ENCODE measurements at places on chromosomes 13 and 19. TPM values are rescaled to one million over a fixed set of nuclear protein-coding genes. Genes with fewer than 3 reads are reported as not detected.

DNA sequence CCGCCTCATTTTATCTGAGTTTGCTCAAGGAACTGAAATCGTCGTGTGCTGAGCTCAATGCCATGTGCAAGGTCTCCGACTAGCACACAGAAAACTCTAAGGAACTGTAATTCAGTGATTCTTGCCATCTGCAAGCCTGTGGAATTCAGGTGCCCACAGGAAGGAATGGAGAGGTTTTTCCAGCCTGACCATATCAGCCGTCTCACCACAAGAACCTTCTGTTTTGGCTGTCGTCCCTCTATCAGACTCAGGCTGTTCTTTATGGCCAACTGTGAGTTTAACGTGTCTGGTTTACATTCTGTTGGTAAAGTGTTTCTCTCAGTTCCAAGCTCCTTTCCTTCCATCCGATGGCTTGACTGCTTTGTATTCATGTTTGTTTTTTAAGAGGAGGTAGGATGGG is 293.5 kb downstream of the SPRY2 start:
- no peak for DNase-seq
- no peak overlapping the region for H3K4me3 ChIP-seq
- H3K27me3 ChIP-seq, result peaks cover 8% of the 10 kb centered on the region

DNA sequence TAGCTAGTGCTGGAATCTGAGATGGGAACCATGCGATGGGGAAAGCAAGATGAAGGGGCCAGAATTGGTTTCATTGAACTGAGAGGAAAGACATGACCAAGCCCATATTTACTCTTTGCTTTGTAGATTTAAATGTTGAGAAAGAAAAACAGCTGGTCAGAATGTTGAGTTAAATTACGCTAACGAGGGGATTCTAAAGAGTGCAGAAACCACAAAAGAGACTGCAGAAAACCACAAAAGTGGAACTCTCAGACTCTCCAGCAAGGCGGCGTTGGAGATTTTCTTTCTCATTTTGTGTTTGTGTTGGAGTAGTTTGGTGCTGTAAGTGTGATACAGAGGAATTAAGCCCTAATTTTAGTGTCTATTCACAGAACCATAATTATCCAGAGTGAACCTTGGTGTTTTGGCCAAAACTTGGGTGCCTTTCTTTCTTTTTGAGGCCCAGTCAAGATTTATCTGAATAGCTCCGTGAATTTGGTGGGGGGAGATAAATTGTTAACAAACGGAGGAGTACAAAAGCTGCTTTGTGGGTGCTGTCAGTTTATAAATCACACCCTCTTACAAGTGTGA is 26.3 kb downstream of the SAE1 start:
- peaks cover 23% of the 10 kb centered on the region for H3K4me1 ChIP-seq
- H3K27ac ChIP-seq, result peak overlapping the region; percentile 65
- DNase-seq, result peak; percentile 9
- H3K36me3 ChIP-seq, result peaks cover 7% of the 10 kb centered on the region
- H3K27me3 ChIP-seq, result no peaks in the 10 kb centered on the region
- peak overlapping the region; percentile 49 for H3K4me3 ChIP-seq

- H3K4me1 ChIP-seq, result no peaks in the 10 kb centered on the region
- H3K27ac ChIP-seq, result no peak overlapping the region
- no peaks in the 10 kb centered on the region for H3K36me3 ChIP-seq
- no peaks in the 10 kb centered on the region for H3K27me3 ChIP-seq
- no peak overlapping the region for H3K4me3 ChIP-seq
Measured at GRCh38 chr13:105957769-105958438, 577.6 kb downstream of the EFNB2 start.

DNA sequence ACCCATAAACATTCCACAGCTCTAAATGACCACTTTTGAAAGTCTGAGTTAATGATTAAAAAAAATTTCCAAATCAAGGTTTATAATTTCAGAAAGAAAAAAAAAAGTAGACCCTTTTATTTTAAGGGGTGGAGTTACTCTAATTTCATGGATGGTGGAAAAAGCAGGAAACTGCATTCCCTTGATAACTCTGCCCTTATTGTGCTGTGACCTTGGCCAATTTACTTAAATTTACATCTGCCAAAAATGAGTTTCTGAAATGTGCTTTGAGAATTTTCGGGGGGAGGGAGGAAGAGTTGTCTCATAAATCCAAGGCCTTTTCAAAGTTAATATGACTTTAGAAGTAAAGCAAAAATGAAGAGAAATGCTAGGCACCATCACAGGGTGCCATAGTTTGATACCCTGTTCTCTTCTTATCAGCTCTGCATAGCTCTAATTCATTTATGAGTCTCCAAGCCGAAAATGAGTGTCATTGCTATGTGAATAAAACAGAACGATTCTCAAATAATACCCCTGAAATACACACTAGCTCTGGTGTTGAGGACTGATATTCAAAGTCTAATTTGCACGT is 367.0 kb downstream of the DACH1 start:
- no peak overlapping the region for H3K4me3 ChIP-seq
- DNase-seq, result no peak
- H3K36me3 ChIP-seq, result no peaks in the 10 kb centered on the region
- H3K27me3 ChIP-seq, result no peaks in the 10 kb centered on the region
- no peak overlapping the region for H3K27ac ChIP-seq

- H3K27me3 ChIP-seq, result peaks cover 41% of the 10 kb centered on the region
- H3K4me3 ChIP-seq, result no peak overlapping the region
- no peaks in the 10 kb centered on the region for H3K4me1 ChIP-seq
Measured at GRCh38 chr13:94674609-94675348, 37.6 kb downstream of the SOX21 start.

DNA sequence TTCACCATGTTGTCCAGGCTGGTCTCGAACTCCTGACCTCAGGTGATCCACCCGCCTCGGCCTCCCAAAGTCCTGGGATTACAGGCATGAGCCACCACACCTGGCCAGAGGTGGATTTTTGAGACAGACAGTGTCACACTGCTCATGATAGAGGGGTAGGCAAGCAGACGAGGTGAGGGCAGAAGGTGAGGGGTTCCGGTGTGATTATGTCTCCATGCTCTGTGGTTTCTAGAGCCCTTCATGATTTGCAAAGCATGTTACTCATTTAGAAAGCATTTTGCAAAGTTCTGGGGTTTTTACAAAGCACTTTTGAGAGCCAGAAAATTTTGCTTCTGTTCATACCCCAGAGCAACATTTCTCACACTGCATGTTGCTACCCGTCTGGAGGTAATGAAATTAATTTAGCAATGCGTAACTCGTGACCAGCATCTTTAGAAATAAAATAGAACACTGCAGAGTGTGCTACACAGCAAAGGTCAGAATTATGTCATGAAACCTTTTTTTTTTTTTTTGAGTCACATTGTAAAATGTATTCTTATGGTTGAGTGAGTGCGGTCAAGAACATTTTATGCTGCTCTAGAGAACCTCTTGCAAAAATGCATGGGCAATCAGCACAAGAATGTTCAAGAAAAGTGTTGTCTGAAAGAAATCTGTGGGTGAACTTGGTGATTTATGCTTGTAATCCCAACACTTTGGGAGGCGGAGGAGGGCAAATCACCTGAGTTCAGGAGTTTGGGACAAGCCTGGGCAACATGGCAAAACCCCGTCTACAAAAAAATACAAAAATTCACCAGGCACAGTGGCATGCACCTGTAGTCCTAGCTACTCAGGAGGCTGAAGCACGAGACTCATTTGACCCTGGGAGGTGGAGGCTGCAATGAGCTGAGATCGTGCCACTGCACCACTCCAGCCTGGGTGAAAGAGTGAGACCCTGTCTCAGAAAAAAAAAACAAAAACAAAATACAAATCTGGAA is 58.0 kb downstream of the MAP4K1 start:
- H3K27me3 ChIP-seq, result peaks cover 52% of the 10 kb centered on the region
- no peak overlapping the region for H3K4me3 ChIP-seq
- H3K4me1 ChIP-seq, result peaks cover 15% of the 10 kb centered on the region
- DNase-seq, result no peak

DNA sequence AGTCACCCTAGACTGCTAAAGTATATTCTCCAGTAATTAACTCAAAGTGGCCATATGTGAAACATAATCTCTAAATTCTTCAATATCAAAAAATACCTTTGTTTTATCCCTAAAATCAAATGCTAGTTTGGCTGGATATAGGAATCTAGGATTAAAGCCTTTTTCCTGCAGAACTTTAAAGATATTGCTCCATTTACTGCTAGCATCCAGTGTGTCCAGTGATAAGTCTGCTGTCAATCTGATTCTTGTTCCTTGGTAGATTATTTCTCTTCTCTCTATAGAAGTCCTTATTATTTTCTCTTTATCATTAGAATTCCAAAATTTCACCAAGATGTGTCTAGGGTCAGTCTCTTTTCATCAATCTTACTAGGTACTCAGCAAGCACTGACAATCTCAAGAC is 384.6 kb downstream of the FGF14 start:
- no peaks in the 10 kb centered on the region for H3K27me3 ChIP-seq
- H3K27ac ChIP-seq, result no peak overlapping the region
- H3K4me3 ChIP-seq, result no peak overlapping the region
- peaks cover 15% of the 10 kb centered on the region for H3K36me3 ChIP-seq
- DNase-seq, result no peak

- no peaks in the 10 kb centered on the region for H3K27me3 ChIP-seq
- H3K4me1 ChIP-seq, result no peaks in the 10 kb centered on the region
Measured at GRCh38 chr13:62305756-62306155, 890.1 kb upstream of the PCDH20 start.

DNA sequence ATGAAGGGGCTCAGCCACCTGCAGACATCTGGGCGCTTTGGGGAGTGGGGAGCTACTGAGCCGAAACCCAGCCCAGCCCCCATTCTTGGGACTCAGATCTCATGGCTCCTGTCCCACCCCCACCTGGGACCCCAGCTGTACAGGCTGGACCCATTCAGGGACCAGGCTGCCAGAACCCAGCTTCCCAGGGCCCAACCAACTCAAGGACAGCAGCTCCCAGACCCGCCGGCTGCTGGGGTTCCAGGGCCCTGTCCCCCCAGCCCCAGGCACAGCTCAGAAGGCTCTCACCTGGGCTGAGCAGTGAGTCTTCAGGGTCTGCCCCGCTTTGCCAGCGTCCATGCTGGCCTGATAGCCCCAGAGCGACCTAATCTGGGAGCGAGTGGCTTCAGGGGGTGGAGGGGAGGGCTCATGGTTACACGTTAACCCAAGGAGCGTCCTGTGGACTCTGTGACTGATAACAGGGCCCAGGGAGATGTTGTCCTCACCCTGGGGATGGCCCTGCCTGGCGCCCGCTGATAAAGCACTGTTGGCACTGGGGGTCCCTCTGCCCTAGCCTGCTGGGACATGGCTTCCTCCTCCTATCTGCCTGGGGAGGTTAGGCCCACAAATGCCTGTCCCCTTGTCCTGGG is at the start of gene TMEM86B:
Gene TMEM86B (minus strand): TSS at position 361 of the 629 bp plus-strand sequence. CDS start 22 bp downstream, at position 339.
- DNase-seq, result no peak
- H3K36me3 ChIP-seq, result no peaks in the 10 kb centered on the region
- H3K4me1 ChIP-seq, result peaks cover 7% of the 10 kb centered on the region

- no peak for DNase-seq
- no peaks in the 10 kb centered on the region for H3K4me1 ChIP-seq
- peaks cover 29% of the 10 kb centered on the region for H3K36me3 ChIP-seq
- H3K4me3 ChIP-seq, result no peak overlapping the region
Measured at GRCh38 chr19:46162731-46163130, 14.7 kb downstream of the IGFL2 start.

GRCh38 chr19:33621811-33622504 is at the start of gene CHST8:
Gene CHST8 (plus strand): TSS chr19:33621953. CDS start chr19:33689262, 67,309 bp downstream.
- no peak for DNase-seq
- no peaks in the 10 kb centered on the region for H3K36me3 ChIP-seq
- H3K27ac ChIP-seq, result no peak within 1 kb of the TSS
- H3K4me3 ChIP-seq, result no peak within 1 kb of the TSS
- H3K27me3 ChIP-seq, result peaks cover 68% of the 10 kb centered on the region
- H3K4me1 ChIP-seq, result peaks cover 4% of the 10 kb centered on the region

GRCh38 chr19:39160889-39161672 is 35.5 kb downstream of the PAK4 start:
- H3K27me3 ChIP-seq, result no peaks in the 10 kb centered on the region
- no peaks in the 10 kb centered on the region for H3K36me3 ChIP-seq
- no peak for DNase-seq
- no peak overlapping the region for H3K27ac ChIP-seq

DNA sequence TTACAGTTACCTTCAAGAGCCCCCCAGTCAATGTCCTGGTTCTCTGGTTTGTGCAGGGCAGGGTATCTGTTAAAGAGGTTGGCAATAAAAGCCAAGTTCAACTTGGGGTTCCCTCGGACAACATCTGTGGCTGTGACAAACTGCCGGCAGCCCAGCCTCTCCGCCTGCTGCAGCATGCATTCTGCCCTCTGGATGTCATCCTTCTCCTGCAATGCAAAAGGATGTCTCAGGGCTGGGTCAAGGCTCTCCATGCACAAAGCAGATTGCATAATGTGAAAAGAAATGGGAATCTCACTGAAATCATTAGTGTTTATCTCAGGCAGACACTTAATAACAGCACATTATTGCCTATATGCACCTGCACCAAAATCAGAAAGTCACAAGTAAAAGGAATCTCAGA is 35.1 kb downstream of the LCP1 start:
- no peak for DNase-seq
- no peak overlapping the region for H3K27ac ChIP-seq
- H3K4me1 ChIP-seq, result no peaks in the 10 kb centered on the region

- peaks cover 63% of the 10 kb centered on the region for H3K27me3 ChIP-seq
- peaks cover 9% of the 10 kb centered on the region for H3K4me1 ChIP-seq
- no peak overlapping the region for H3K27ac ChIP-seq
Measured at GRCh38 chr13:94710881-94711560, 1.3 kb downstream of the SOX21 start.

- H3K27me3 ChIP-seq, result peaks cover 61% of the 10 kb centered on the region
- H3K4me3 ChIP-seq, result peak overlapping the region; percentile 82
- no peak overlapping the region for H3K27ac ChIP-seq
- peak; percentile 12 for DNase-seq
- peaks cover 7% of the 10 kb centered on the region for H3K36me3 ChIP-seq
Measured at GRCh38 chr13:28493740-28494503, 1.0 kb downstream of the FLT1 start.

DNA sequence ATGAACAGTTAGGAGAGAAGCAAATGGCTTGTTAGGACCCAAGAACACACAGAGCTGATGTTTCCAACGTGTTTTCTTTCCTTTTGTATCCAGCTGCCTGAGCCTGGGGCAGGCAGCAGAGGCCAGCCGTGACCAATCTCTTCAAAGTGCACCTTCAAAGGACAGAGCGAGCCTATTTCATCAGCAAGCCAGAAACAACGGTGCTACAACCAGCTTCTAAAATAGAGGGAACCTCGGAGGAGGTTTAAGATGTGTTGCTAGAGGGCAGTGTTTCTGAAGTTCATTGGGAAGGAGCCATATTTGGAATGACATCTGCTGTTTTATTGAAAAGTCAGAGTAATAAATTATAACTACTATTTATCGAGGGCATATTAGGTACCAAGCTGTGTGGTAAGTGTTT is 56.2 kb upstream of the RFC3 start:
- peak overlapping the region; percentile 69 for H3K27ac ChIP-seq
- H3K27me3 ChIP-seq, result no peaks in the 10 kb centered on the region
- no peaks in the 10 kb centered on the region for H3K36me3 ChIP-seq
- no peak for DNase-seq

GRCh38 chr19:28641395-28641794 is 571.6 kb downstream of the UQCRFS1 start:
- no peak for DNase-seq
- H3K27me3 ChIP-seq, result peaks cover 8% of the 10 kb centered on the region
- H3K27ac ChIP-seq, result no peak overlapping the region

Gene CD79A
- 4,601 TPM for polyA plus RNA-seq

Gene HOMER3
- not detected for polyA plus RNA-seq

Gene CYP4F12
- polyA plus RNA-seq, result not detected

Gene SYDE1
- 0.09 TPM for polyA plus RNA-seq

Gene GPR4
- not detected for polyA plus RNA-seq

Gene KLK15
- not detected for polyA plus RNA-seq

Gene CEACAM20
- not detected for polyA plus RNA-seq
